ENCODE measurements at places on chromosomes 2 and 18.
A peak's percentile ranks its signal among the peaks of the same experiment; 100 is the strongest.

- no peak for DNase-seq
Observed at GRCh38 chr2:119282146-119282995, 58.7 kb downstream of the STEAP3 start.

DNA sequence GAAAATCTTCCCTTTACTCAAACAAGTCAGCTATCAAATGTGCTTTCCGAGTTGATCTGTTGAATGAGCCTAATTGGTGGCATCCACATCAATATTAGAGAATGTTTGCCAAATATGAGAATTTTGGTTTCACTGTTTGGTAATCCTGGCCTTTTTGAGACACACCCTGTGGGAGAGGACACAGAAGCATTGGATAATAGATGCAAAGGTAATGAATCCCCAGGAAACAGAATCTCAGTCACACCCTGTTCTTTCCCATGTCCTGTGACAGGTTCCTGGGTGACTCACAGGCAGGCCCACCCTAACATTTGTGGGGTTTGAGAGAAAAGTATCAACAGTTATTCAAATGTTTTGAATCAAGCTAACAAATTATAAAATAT lies 99.8 kb upstream of the PELI1 start:
- DNase-seq: no peak

GRCh38 chr2:143246815-143247744 lies 117.9 kb downstream of the ARHGAP15 start:
- DNase-seq: no peak

DNA sequence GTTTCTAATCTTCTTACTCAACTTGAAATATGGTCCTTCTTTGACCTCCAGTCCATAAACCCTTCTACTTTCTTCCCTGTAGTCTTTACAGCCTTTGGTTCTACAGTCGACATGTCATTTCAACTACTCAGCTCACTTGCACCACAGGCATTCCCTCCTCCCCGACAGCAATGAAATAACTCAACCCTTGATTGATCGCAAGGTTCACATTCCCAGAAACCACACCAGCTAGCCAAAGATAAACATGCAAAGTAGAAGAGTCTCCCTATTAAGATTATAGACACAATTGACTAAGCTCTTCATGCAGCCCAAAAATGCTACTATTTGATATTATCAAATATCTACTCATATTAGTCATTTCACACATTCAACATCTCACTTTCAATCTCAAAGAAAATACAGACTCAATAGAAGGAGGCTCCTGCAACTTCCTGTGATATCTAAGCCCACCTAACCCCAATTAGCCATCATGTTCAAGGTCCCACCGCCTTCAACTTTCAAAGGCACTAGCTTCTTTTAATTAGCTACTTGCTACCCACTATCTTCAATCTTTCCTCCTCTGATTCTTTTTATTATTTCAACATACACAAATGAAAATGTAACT lies 50.8 kb downstream of the RTTN start:
- DNase-seq: no peak

GRCh38 chr2:53635694-53636093 lies 131.9 kb upstream of the CHAC2 start:
- DNase-seq: no peak

DNA sequence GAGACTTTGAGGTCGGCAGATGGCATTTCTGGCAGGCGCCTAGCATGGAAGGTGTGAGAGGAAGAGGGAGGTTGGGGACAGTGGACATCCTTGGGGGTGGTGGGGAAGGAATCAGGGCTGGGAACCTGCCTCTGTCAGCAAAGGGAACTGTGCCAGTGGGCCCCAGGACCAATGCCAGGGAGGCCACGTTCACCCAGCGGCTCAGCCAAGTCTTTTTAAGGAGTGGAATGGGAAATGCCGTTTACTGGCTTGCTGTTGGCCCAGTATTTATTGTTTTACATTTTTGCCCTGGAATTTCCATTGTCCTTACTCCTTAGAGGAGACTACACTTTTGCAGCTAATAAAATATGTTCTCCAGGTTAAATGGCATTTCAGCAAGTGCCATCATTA lies 135.2 kb downstream of the MCFD2 start:
- no peak for DNase-seq

- DNase-seq: no peak
Observed at GRCh38 chr2:231676243-231676642, 32.1 kb upstream of the PTMA start.

- DNase-seq: no peak
Observed at GRCh38 chr2:3142961-3143571, 234.6 kb downstream of the EIPR1 start.

DNA sequence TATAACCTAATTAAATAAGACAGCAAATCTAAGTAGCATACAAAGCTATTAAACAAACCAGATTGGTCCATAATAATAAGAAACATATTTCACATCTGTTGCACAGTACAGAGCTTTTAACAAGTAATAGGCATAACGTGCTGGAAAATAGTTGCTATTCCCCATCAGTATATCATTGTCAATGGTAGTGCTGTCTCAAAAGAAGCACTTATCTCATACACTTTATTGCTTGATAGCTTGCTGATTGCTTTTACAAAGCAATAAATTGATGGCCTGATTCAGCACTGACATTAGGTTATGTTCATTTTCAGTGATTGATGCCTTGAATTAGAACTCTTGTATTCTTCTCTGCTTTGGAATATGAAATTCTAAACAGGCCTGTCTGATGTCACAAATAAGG lies 641.7 kb downstream of the CBLN2 start:
- no peak for DNase-seq

DNA sequence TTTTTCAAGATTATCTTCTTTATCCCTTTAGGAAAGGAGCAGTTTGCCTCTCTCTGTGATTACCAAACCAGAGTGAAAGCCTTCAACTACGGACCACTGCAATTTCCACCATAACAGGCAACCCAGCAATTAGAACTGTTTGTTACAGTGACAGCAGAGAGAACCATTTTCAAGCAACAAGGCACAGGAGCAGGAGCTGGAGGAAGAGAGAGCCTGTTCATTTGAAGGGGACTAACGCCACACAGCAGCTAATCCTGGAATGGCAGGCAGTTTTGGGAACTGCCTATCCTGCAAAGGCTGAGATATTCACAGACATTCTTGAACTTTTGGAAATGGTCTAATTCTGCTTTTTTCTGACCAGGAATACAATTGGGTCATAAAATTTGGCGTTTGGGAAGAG lies 1541.9 kb upstream of the PIK3C3 start:
- DNase-seq: peak; percentile 2

DNA sequence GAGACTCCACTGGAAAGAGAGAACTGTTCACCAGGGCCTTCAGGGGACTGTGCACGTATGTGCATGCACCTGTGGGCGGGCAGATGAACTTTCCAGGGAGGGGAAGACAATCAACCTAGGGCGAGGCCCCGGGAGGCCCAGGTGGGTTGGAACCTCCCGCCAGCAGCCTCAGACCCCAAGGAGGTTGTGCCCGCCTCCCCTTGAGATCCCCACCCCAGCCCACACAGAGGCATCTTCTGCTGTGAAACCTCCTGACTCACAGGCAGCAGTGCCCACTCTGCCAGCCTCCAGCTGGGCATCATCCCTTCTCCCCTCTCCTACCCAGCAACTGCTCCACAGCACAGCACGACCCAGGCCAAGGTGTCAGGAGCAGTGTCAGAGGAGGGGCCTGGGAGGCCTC lies 54.4 kb downstream of the FAM178B start:
- no peak for DNase-seq

GRCh38 chr2:6957910-6958615 lies 40.9 kb downstream of the RNF144A start:
- DNase-seq: no peak

All from glomerular endothelial cell (primary cell).